ENCODE measurements at places on chromosomes 16 and 17.

GRCh38 chr16:56355221-56355620 lies 70.1 kb downstream of the AMFR start:
- no peak for DNase-seq

DNA sequence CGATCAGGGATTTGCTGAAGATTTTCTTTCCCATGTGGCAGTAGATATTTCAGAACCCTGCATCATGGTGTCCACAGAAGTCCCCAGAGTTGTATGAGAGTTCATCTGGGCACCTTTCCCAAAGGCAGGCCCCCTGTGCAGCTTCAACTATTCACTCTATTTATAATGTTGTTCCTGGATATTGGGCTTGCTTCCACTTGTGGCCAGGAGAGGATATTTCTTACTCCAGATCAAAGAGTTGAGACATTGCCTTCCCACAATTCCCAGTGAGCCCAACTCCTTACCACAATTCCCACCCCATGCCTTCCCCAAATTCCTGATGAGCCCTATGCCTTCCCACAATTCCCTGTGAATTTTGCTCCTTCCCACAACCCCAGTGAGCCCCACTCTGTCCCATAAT lies 206.9 kb downstream of the WWOX start:
- DNase-seq: peak; percentile 6

DNA sequence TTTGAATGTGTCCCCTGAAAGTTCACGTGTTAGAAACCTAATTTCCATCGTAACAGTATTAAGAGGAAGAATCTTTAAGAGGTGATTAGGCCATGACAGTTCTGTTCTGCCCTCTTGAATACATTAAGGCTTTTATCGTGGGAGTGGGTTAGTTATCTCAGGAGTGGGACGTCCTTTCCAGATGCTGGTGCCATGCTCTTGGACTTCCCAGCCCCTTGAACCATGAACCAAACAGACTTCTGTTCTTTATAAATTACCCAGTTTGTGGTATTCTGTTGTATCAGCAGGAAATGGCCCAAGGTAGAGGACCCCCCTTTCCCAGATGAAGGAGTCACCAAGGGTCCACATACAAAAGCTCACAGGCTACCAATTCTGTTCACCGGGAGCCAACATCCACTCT lies 10.1 kb downstream of the GTF3C1 start:
- no peak for DNase-seq

DNA sequence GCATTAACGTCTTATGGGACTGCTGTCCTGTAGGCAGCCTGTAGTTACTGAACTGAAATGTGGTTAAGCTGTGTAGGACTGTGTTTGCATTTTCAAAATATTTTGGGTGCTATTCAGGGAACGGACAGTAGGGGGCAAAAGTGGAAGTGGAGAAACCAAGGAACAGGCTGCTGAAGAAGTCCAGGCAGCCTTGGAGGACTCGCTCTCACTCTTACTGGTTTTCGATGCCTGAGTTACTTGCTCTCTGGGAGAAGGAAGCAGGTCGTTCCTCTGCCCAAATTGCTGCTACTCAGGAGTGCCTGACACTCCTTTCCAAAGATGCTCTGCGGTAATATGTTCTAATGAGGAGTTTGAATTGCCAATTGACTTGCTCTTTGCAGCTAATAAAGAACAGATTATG lies 64.5 kb upstream of the RBFOX1 start:
- DNase-seq: peak; percentile 21

- no peak for DNase-seq
These were observed 18.2 kb upstream of the FASN start for GRCh38 chr17:82116246-82116645.

DNA sequence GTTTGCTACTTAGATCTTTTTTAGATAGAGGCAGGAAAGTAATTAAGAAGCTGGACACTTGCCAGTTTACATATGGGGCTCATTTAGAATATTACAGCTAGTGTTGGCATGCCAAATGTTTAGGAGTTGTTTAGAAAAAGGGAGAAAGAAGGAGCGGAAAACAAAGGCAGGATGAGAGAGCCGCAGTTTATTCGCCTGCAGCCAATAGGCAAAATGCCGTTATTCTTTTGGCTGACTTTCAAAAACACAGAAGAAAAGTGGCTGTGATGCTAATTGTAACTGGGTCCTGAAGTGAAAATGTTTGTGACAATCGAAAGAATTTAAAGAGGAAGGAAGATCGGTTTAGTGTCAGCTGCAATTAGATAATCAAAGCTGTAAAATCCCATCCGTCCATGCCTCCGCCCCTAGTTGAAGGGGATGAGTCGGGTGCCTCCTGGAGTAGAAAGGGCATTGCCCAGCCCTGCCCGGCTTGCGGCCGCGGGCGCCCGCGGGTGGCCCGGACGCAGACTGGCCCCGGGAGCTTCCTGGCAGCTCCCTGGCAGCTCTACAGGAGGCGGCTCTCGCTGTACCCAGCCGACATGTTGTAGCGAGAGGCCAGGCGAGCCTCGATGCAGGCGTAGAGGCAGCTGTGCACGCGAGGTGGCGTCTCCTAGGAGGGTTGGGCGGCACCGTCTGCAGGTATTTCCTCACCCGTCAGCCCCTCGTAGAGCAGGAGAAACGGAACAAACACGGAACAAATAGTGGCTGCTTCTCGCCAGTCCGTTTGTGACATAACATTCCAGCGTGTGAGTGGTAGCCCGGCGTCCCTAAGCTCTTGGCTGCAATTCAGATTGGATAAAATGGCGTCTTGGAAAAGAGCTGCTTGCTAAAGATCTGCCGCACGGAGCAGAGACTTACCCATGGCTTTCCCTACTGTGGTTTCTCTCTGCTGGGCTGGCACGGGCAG lies 82.2 kb downstream of the TNRC6C start:
- peak; percentile 67 for DNase-seq

DNA sequence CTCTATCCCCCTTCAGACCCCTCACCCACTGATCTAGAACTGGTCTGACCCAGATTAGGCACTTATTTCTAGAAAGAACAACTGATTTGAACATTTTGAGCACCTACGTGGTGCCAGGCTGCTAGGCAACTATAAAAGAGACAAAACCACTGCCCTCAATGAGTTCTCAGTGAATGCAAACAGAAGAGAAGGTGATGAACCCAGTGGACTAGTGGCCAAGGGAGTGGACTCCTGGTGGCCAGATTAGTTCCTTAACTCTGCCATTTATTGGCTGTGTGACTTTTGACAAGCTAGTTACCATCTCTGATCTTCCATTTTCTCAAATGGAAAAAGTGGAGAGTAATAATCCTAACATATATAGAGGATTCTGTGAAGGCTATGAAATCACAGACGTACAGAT lies 259.1 kb upstream of the SALL1 start:
- DNase-seq: no peak

GRCh38 chr17:47982091-47982617 lies 11.2 kb downstream of the CDK5RAP3 start:
- no peak for DNase-seq

- DNase-seq: no peak
These were observed 61.5 kb upstream of the ZNF750 start for GRCh38 chr17:82901356-82901755.

DNA sequence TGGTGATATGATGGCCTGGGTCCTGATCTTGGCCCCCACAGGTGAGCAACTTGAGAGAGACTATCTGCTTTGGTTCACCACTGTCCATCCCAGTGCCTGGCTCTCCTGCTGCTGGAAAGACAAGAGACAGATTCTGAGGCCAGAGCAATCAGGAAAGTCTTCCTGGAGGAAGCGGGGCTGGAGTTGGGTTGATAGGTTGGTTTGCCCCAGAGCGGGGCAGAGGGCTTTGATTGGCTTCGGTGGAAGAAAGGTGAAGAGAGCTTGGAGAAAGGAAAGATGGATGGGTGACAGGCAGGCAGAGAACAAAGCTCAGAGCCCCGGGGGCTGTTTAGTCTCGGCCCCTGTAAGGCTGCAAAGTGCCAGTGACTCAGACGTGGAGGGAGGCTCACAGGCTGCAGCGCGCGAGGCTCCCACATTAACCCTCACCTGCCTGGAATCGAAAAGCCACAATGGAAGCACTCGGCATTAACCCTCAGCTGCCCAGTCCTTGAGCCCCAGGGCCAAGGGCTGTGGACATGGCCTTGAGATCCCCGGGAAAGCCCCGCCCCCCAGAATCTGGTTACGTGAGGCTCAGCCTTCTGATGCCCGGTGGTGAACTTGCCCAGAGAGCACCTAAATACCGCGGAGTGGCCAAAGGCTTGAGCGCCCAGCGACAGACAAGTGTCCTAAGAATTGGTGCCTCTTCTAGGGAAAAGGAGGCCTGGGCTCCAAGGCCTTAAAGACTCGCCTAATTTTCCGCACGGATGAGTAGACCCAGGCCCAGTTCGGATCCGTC lies 996 bp upstream of the CPNE2 start:
- DNase-seq: peak; percentile 62
